ENCODE measurements at places on chromosomes 4 and X. TPM values are rescaled to one million over a fixed set of nuclear protein-coding genes. Genes with fewer than 3 reads are reported as not detected.

DNA sequence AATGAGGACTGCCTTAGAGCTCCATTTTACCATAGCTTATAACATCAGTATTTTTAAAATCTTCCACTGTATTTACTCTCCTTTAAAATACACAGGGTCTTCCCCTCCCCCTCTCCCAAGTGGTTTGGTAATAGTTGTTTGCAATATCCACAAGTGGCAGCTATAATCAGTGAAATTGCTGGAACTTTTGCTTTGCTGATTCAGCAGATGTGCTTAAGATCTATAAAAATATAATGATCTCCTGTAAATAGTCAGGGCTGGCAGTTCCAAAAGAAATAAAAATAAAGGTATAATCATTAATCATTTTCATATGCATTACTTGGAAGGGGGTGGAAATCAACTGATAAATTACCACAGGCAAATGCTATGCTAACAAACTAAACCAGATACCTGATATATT lies 345.2 kb downstream of the KLHL13 start:
- no peak for DNase-seq

GRCh38 chrX:17967888-17968287 lies 106.8 kb upstream of the RAI2 start:
- no peak for DNase-seq

CABS1 gene
- polyA plus RNA-seq: not detected

GRCh38 chrX:26286836-26287235 lies 70.9 kb downstream of the MAGEB5 start:
- DNase-seq: no peak

TRIM60 gene
- not detected for polyA plus RNA-seq

GRCh38 chrX:45619290-45619689 lies 418.6 kb upstream of the DIPK2B start:
- no peak for DNase-seq

PALLD gene
- polyA plus RNA-seq: 82.1 TPM

GRCh38 chr4:7790999-7791398 lies 148.7 kb downstream of the AFAP1 start:
- DNase-seq: no peak
